Testis (tissue), 5 donors: ENCODE measurements at places on chromosomes 4 and X. TPM values are rescaled to one million over a fixed set of nuclear protein-coding genes. Genes with fewer than 3 reads are reported as not detected.
A peak's percentile ranks its signal among the peaks of the same experiment; 100 is the strongest.

DNA sequence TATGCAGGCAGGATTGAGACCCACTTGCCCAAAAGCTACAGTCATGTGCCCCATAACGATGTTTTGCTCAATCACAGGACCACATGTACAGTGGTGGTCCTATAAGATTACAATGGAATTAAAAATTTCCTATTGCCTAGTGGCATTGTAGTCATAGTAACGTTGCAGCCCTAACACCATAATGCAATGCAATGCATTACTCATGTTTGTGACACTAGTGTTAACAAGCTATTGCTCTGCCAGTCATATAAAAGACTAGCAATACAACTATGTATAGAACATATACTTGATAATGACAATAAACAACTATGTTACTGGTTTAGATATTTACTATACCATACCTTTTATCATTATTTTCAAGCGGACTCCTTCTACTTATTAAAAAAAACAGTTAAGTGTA, 50.6 kb downstream of the VGLL1 start:
- no peak for DNase-seq

- DNase-seq = no peak
Measured at GRCh38 chrX:44428989-44429627, 85.6 kb upstream of the EFHC2 start.

DNA sequence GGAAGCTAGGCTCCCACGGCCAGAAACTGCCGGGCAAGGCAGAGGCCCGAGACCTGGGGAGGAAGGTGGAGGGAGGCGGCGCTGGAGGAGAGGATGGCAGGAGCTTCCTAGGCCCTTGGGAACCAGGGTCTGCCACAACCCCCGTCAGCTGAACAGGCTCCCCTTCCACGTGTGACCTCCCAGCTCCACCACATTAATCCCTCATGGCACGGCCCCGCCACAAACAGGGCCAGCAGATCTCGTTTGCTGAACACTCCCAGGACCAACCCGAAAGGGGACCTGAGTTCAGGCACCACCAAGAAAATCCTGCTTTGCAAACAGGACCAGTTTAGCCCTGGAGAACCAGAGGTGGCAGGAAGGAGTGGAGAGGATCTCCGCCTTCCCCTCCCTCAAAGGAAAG, 62.7 kb downstream of the FHDC1 start:
- DNase-seq = no peak

DNA sequence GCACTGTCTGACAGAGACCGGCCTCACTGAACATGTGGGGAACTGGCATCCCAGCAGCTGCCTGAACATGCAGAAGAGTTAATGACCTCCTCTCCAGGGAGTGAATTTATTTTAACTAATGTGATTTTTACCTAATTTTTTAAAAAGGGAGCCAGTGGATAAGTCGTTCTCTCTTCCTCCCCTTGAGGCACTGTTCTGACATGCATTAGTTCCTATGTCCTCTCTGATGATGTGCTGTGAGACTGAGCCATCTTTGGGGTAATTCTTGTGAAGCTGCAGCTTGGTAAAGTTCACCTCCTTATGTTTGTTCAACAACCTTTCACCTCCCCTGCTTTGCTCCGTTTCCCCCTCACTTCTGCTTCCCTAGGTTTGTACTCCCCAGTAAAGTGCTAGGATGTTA, 139.7 kb downstream of the COL25A1 start:
- DNase-seq = no peak

GRCh38 chr4:113618205-113618604, 143.3 kb downstream of the CAMK2D start:
- no peak for DNase-seq

DNA sequence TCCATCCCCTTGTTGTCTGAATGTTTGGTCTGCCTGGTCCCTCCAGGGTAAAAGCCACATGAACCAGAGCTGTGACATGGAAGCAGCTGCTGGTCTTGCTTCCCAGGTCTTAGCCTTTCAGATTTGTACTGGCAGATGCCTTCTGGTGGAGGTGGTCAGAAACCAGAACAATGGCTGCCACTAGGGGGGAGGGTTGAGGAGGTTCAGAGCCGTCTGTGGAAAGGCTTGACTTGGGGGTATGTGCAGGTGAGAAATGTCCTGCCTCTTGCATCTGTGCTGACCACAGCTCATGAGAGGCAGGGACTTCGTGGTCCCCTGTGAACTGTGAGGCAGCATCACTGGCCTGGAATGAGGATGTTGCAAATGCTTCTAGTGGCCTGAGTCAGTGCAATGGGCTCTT, 144.2 kb upstream of the WDR1 start:
- DNase-seq = no peak

- peak; percentile 17 for DNase-seq
Measured at GRCh38 chr4:147094238-147094637, 148.6 kb upstream of the TTC29 start.

- no peak for DNase-seq
Measured at GRCh38 chrX:154327038-154327820, 31.6 kb downstream of the TKTL1 start.

- DNase-seq = no peak
Measured at GRCh38 chr4:47505147-47505546, 20.1 kb downstream of the ATP10D start.

- DNase-seq = no peak
Measured at GRCh38 chrX:137969191-137969590, 403.3 kb downstream of the ZIC3 start.

GRCh38 chrX:39922488-39922887, 175.3 kb downstream of the BCOR start:
- no peak for DNase-seq

GRCh38 chr4:16609170-16609758, 289.2 kb downstream of the LDB2 start:
- no peak for DNase-seq

GRCh38 chr4:188647820-188648370, 508.7 kb downstream of the TRIML1 start:
- no peak for DNase-seq

DNA sequence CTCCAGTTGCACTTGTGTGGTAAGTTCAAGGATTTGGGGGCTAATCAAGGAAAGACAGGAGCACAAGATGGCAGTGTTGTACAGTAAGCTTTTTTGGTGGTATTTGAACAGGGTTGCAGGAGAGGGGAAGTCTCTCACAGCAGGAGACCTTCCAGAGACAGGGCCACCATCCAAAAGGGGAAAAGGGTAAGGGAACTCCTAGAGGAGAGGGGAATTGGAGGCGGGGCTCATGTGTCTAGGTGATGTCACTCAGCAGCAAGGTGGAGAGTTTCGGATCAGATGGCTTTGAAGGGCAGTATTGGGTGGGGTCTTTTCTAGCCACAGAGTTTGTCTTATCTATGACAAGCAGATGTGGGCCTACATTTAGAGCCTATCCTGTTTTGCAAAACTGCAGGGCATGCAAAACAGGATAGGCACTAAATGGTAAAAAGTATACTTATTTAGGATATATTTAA, 13.4 kb upstream of the RNF175 start:
- no peak for DNase-seq

DNA sequence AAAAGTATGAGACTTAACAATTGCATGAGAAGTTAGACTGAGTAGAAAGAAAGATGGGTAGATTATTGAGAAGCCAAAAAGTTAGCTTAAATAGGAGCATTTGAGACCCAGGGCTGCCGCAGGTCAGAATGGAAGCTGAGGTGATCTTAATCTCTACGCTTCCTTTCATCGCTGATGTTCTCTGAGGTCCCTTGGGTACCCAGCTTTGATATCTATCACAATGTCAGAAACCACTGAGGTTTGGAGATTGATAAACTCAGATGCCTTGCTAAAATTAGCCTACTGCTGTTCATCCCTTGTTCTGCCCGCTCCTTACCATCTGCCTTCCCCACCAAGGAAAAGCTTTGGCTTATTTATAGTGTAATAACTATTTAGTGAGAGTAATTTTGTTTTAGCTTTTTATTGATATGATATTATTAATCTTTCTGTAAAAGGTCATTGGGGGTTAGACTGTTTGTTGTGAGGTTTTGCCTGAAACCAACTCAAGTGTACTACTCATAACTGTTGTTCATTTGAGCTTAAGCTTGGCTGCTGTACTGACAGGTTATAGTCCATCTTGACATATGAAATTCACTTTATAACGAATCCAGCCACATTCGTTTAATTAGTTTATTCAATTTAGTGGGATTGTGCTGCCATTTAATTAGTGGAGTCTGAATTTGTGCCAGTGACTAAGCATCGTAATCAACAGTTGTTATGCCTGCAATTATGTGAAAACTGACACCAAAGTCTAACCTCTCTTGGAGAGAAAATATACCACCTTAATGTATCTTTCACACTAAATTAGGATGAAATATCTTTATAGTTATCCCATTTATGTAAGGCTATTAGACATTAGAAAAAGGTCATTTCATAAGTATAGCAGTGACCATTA, 15.1 kb downstream of the MCUB start:
- DNase-seq = no peak

DNA sequence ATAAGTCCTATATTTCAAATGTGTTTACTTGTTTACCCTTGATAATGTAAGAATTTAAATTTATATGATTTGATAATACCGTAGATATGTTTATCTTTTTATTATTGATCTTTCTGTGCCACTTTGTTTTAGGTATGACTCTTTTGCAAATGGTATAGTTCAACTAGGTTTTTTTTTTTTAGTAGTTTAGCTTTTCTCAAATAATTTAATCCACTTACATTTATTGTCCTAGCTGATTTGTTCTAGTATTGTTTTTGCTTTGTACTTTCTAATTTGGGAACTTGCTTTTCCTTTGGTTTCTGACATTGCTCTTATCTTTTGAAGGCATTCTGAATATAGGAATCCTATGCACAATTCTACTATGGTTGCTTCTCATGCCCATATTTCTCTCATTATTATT, 98.9 kb upstream of the NAP1L5 start:
- DNase-seq = no peak

DNA sequence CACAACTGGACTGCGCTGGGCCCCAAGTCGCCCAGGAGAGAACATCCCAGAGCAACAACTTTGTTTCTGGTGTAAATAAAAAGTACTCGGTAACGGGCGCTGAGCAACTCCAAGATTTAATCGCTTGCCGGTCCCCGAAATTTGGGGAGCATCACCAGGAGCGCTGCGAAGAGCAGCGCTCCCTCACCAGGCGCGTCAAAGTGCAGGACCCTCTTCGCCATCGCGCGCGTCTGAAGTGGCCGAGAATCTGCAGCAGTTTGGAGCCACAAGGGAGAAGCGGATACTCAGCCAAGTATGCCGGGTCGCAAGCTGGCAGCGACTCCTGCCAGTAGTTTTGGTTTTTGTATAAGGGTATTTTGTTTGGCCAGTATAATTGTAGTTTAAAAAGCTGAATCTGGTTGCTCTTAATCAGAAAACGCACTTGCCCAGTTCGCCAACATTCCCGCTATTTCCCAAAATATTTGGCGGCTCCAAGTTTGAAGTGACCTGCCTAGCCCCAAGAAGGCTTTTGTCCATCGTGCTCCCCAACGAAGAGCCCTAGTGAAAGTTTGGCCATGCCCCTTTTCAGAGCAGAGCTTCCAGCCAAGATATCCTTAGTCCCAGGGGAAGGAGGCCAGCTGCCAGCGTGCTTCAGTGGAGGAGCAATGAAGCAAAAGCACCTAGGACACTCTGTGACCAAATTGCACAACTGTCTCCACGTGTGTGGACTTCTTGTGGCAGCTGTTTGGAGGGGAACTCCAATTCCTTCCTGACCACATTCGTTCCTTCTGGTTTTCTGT, 557 bp upstream of the KDR start:
- no peak for DNase-seq

DNA sequence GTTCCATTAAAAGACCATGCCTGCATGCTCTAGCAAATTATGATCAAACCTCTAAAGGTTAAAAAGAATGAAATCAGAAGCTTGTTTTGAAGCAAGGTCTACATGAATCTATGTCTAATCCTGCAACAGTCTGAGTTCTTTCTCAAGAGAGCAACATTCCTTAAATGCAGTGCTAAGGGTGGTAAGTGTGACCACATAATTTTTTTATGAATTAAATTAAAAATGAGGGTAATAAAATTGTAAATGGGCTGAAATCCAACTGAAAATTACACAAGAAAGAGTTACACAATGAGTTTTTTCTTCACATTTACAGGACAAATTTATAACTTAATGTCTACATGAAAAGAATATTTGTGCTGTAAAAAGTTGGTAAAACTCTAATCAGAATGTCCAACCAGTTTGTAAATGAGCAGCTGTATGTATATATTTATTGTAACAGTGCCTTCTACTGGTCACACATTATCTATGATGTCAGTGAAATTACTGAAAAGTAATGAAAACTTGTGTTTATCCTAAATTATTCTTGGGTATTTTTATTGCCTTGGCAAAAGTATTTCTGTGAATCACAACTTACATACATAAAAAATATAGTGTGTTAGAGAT, 336.3 kb upstream of the PITX2 start:
- no peak for DNase-seq

GRCh38 chr4:128810331-128810870, 901 bp downstream of the JADE1 start:
- DNase-seq = peak; percentile 59

- no peak for DNase-seq
Measured at GRCh38 chr4:33890841-33891240, 2353.5 kb downstream of the ARAP2 start.

DNA sequence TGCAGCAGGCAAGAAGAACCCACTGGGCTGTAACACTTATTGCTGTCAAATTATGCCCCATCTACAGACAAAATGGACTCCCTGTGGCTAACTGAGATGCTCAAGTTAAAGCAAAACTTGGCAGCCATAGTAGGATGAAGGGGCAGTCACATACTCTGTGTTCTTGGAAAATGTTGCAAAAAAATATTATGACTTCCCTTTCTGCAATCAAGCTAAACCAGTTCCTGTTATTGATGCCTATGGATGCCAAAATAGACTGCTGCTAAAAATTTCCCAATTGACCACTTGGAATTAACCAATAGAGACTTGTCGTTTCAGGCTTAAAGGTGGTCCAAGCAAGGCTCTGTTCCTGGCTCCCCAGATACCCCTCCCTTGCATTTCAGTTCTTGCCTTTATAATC, 49.5 kb downstream of the IQCM start:
- DNase-seq = no peak

PKD2 gene
- 52.8 TPM for total RNA-seq

STBD1 gene
- 2.5 TPM for total RNA-seq

SAP30 gene
- 57.0 TPM for total RNA-seq

TAF7L gene
- total RNA-seq = 86.0 TPM

FAM53A gene
- total RNA-seq = 41.3 TPM

MAGEB10 gene
- 4.5 TPM for total RNA-seq

FHIP1A gene
- total RNA-seq = 16.2 TPM

MAB21L2 gene
- total RNA-seq = not detected

COX7B2 gene
- total RNA-seq = 14.3 TPM

C4orf36 gene
- total RNA-seq = 5.9 TPM

BMP2K gene
- 102 TPM for total RNA-seq

TLR6 gene
- total RNA-seq = 0.47 TPM
